ENCODE measurements at places on chromosomes 13 and 19. TPM values are rescaled to one million over a fixed set of nuclear protein-coding genes. Genes with fewer than 3 reads are reported as not detected.

Gene ATP4A
- not detected for total RNA-seq

Gene SIGLEC9
- 0.11 TPM for total RNA-seq

Gene PTH2
- total RNA-seq, result not detected

Gene TJP3
- total RNA-seq, result under 0.01 TPM

Gene CYP2F1
- not detected for total RNA-seq

Data from dermis lymphatic vessel endothelial cell (primary cell).